ENCODE measurements at places on chromosomes 7 and 10.

- DNase-seq: no peak
Observed at GRCh38 chr7:151658778-151659177, 139.1 kb upstream of the RHEB start.

DNA sequence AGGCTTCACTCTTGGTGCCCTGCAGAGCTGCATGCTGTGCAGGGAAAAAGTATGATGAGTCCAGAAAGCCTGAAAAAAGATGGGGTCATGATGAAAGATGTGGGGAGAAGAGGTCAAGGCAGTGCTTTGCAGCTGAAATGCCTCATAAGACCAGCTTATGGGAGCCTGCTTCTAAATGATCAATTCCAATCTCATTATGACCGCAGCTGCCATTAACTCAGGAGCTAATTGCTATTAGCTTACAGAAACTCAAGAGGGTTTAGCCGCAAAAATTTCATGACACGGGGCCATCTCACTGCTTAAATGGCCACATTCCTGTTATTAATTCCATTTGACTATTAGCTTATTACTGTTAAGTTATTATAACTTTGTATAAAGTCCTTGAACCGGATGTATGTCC lies 502.9 kb upstream of the ZMIZ1 start:
- DNase-seq: no peak

GRCh38 chr10:122571892-122572291 lies 11.3 kb downstream of the DMBT1 start:
- no peak for DNase-seq

GRCh38 chr7:105256761-105257231 lies 131.9 kb downstream of the SRPK2 start:
- no peak for DNase-seq

DNA sequence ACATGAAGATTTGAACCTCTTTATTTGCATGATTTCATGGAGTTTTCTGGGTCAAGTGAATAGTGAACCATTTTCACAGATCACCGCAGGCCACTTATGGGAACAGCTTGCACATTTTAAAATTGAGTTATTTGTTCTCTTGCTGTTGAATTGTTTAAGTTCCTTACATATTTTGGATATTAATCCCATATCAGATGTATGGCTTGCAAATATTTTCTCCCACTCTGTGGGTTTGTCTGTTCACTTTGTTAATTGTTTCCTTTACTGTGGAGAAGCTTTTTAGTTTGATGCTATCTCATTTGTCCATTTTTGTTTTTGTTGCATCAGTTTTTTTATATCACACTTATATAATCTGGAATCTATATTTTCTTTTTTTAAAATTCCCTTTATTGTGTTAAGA lies 14.1 kb upstream of the ZC3HAV1L start:
- DNase-seq: no peak

- DNase-seq: no peak
Observed at GRCh38 chr10:2476812-2477553, 590.4 kb upstream of the PFKP start.

DNA sequence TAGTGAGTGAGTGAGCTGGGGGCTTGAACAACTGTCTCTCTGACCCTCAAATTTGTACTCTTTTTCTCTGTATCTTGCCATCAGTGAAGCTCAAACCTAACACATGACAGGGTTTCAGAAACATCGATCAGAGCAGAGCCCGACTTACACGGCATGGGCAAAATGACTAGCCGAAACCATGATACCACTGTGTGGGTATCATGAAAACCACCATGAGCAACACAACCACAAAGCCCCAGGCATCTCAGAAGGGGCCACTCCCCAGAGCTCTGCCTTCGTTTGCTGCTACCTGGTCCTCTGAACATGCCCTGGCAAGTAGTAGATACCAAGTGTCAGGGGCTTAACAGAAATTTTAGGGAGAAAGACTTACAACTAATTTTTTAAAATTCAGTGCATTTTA lies 308.5 kb downstream of the WDR11 start:
- no peak for DNase-seq

DNA sequence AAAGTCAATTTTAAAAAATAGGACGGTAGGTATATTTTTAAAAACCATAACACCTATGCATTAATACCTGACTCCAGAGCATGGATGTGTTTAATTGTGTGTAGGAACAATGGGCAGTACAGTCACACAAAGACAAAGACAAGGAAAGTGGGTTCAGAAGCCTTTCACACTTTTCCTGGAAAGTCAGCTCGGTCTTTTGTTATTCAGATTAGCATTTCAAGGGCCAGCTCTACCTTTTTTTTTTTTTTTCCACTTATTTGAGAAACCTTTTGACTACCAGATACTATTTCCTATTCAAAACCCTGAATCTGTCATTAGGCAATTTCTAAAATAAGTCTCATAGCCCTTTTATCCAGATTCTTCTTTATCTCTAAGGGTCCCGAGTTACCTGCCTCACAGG lies 401.9 kb downstream of the PARD3 start:
- no peak for DNase-seq

DNA sequence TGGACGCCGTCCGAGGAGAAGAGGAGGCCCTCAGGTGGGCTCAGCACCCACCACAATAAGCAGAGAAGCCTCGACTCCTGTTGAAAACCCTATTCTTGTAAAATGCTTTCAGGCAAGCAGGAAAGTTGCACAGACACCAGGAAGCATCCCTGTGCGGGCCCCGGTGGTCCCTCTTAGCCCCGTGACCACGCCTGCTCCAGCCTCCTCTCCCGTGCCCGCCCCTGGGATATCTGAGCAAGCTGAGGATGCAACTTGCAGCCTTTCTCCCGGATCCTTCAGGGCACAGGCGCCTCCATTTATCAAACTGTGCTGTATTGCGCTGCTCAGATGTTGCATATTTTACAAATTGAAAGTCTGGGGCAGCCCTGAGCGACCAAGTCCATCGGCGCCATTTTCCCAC lies 72.7 kb downstream of the CFAP46 start:
- DNase-seq: no peak

DNA sequence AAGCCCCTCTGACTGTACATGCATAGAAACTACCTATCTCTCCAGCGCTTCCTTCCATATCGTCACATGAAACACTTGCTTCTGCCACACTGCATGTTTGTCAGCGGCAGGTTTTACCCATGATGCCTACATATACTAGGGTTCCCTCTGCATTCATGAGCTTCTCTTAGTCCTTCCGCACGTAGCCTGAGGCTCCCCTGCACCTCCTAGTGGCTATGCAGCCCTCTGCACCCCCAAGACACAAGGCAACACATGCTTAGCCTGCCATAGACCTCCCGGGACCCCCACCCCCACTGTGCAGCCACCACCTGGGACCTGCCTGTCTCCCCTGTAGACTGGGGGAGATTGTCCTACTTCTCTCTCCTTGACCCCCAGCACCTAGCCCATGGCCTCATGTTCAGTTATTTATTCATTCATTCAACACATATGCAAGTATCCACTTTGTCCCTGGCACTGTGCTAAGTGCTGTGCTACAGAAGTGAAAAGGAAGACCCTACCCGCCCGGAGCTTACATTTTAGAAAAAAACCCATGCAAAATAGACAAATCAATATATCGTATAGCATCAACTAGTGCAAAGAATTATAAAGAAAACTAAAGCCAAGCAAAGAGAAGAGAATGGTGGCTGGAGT lies 23.5 kb downstream of the TMEM273 start:
- no peak for DNase-seq

DNA sequence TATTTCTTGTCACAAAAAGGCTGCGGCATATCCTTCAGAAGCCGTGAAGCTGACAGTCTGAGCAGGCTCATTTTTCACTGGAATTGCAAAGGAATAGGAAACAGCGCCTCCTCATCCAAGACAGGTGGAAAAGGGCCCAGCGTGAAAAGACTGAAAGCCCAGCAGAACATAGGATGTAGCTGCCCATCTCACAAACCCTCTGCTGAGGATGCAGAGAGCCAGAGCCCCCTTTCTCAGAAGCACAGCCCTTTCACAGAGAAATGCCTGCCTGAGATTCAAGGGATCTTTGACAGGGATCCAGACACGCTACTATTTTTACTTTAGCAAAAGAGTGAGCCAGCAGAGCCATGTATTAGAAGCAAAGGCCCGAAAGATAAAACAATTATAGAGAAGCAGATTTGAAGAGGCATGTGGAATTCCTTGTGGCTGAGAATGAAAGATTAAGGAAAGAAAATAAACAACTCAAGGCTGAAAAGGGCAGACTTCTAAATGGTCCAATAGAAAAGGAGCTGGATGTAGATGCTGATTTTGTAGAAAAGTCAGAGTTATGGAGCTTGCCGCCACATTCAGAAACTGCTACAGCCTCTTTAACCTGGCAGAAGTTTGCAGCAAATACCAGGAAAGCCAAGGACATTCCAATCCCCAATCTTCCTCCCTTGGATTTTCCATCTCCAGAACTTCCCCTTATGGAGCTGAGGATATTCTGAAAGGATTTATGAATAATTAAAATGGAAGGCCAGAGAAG lies 36.9 kb downstream of the GDI2 start:
- DNase-seq: peak; percentile 13

- DNase-seq: no peak
Observed at GRCh38 chr7:29224726-29225125, 30.2 kb downstream of the CHN2 start.

DNA sequence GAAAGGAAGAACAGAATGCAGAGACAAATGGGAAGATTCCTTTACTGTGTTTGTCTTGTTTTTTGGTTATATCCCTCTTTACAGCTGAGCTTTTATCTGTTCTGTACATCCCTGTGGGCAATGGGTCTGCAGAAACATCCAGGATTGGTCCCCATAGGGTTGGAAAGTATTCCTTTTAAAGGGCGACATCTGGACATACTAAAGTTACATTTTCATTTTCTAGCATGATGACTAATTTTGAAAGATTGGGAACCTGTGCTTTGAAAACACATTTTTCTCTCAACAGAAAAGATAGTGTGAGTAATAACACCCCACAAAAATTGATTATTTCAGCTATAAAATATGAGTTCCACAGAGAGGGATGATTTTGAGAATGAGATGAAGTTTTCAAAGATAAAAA lies 435.8 kb downstream of the GPAM start:
- DNase-seq: no peak

GRCh38 chr7:77904252-77904651 lies 105.7 kb downstream of the PHTF2 start:
- DNase-seq: no peak

DNA sequence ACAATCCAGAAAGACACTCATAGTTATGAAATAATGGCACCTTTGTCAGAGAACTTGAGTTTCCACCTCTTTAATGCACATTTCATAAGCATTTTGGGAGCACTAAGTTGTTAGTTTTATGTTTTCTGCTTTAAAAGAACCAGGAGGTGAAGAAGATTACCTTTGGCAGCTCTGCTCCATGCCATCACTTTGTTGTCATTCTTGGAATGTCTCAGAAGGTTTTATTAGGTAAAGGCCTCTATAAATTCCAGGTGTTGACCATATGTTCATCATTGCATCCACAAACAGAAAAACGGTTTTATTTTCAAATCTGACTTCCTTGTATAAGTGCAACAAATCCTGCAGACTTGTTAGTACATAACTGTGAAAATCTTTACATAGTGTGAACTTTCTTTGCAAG lies 424.8 kb downstream of the MDFIC start:
- DNase-seq: no peak

DNA sequence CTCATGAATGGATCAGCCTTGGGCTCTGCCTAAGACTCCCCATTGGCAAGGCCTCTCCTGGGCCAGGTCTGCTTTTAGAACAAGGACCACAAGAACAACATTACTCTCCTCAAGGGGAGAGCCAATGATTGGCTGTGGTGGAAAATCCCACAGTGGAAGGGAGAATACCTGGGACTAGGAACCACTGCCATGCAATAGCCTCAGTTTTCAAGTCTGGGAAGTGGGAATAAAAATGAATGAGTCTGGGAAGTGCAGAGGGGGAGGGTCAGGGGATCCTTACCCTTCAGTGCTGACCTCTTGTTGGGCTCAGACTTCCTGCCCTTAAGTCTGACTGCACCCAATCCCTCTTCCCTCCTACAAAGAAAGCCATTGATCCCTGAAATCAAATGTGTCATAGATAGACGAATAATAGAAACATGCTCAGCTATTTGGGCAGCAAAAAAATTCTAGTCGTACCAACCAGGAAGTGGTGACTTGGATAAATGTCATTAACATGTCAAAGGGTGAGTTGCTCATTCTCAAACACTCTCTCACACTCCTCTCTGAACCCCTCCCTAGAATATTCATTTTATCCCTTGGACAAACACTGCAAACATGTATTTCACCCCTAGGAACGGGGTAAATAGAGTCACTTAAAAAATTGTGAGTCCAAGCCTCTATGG lies 123.6 kb downstream of the SH3PXD2A start:
- DNase-seq: no peak

DNA sequence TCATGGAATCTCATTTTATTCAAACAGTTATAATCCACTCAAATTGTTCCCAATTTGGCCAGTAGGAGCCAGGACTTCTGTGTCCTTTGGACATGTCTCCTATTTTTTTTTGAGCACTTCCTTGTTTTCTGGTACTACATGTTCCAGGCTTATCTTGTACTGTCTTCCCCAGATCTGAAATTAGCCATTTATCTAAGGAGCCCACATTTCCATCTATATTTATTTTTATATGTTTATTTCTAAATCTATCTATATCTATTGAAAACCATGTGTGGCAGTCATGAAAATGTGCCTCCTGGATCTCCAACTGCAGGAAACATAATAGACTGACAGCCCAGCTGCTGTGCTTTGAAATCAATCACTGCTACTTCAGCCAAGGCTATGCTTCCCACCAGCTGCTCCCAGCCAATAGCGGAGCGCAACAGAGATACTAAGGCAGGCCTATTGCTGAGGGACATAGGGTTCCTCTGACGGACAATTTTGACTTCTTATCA lies 147.1 kb downstream of the LRRC4 start:
- DNase-seq: no peak
